Stimulated activated CD8-positive, alpha-beta memory T cell treated with anti-CD3 and anti-CD28 coated beads, Interleukin-15, amount 100 ng/mL, for 24 hours (primary cell): ENCODE measurements at places on chromosomes 13 and 19.

DNA sequence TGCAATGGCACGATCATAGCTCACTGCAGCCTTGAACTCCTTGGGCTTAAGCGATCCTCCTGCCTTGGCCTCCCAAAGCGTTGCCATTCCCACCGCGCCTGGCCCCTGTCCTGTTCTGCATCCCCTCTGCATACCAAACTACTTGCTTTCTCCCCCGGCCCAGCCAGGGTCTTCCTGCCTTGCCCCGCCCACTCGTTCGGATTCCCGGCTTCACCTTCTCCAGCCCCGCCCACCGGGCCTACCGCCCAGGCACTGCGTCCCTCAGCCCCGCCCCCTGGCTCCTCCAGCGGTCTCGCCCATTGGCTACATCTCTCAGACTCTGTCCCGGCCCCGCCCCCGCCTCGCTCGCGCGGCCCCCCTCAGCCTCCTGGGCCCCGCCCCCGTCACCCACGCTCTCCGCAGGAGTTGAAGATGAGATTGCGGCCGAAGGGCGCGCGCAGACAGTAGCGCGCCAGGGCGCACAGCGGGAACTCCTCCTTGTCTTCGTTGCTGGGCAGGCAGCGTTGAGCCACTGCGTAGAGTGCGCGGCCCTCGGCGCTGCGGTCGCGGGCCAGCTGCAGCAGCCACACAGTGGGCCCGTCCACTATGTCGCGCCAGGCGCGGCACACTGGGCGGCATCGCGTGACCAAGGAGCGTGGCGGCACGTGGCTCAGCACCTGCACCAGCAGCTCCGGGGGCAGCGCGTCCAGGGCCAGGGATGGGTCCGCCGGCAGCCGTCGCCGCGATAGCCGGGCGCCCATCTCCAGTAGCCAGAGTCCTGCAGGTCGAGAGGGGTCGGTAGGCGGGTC lies 19.0 kb downstream of the MRPS12 start:
- peak; percentile 64 for DNase-seq

GRCh38 chr13:84050536-84050935 lies 168.3 kb upstream of the SLITRK1 start:
- no peak for DNase-seq

- no peak for DNase-seq
Measured at GRCh38 chr19:17831419-17831888, 10.1 kb upstream of the INSL3 start.

DNA sequence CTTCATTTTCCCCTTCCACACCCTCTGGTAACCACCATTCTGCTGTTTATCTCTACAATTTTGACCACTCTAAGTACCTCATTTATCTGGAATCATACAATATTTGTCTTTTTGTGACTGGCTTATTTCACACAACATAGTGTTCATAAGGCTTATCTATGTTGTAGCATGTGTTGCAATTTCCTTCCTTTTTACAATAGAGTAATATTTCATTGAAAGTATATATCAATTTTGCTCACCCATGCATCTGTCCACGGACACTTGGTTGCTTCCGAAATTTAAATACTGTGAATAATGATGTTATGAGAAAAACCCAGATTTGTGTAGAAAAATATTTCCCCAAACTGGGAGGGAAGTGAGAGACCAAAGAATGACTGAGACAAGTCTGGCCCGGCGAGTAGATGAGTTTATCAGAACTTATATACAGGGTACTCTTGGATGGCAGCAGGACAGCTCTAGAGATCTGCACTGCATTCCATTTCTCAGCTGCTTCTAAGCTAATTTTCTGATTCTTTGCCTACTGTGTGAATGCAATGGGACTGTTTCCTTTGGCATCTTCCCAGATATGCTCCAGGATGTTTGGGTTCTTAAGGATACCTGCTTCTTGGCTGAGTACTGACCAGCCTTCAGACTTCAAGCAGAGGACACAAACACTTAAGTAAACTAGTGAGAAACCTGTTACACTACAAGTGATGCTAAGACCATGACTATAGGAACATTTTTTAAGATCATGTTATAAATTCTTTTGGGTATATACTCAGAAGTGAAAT lies 834.0 kb upstream of the PCDH9 start:
- DNase-seq = no peak

GRCh38 chr19:3536429-3537100 lies 2.4 kb upstream of the TEKTIP1 start:
- no peak for DNase-seq

DNA sequence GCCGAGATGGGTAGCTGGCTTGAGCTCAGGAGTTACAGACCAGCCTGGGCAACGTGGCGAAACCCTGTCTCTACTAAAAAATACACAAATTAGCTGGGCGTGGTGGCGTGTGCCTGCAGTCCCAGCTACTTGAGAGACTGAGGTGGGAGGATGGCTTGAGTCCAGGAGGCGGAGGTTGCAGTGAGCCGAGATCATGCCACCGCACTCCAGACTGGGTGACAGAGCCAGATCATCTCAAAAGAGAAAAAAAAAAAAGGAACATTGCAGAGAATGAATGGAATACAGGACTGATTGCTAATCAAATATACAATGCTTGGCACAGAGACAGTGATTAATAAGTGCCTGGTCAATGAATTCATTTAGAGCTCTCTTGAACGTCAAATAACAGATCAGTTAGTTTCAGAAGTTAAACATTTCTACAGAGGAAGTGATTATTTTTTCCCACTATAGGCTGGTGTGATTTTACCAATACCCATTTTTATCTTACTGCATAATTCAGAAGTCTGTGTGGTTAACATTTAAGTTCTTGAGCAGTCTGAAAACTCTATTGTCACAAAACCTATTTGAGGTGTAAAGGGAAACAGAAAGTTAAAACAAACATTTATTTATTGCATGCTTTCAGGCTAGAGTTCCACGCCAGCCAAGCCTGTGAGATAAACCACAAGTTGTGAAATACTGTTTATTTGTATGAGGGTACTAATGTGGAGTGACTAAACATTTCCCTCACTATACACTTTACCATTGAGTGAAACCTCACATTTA lies 7.7 kb upstream of the TBC1D4 start:
- no peak for DNase-seq

DNA sequence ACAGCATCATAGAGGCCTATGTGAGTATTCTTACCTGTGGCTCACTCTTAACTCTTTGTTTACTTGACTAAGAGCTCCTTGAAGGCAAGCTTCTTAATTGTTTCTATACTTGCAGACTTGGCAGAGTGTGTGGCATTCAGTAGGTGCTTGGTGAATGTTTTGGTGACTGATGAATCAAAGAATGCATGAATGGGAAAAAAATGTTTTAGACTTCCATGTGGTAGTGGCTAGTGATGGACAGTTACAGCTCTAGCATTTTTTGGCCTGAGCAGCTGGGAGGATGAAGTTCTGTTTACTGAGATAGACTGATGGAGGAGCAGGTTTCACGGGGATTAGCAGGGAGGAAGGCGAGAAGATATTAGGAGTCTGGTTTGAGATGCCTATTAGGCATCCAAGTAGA lies 13.6 kb downstream of the HAS1 start:
- DNase-seq = no peak

GRCh38 chr19:51091895-51092873 lies 9.5 kb upstream of the KLK14 start:
- DNase-seq = no peak

- DNase-seq = no peak
Measured at GRCh38 chr13:68078874-68079273, 848.7 kb upstream of the PCDH9 start.

GRCh38 chr19:9709305-9709704 lies 34.4 kb upstream of the ZNF562 start:
- DNase-seq = no peak

DNA sequence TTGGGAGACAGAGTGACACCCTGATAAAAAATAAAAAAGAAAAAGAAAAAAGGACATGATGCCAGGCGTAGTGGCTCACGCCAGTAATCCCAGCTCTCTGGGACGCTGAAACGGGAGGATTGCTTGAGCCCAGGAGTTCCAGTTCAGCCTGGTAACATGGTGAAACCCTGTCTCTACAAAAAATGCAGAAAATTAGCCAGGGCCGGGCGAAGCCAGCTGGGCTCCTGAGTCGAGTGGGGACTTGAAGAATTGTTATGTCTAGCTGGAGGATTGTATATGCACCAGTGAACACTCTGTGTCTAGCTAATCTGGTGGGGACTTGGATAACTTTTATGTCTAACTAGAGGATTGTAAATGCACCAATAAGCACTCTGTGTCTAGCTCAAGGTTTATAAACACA lies 32.3 kb downstream of the TMPRSS9 start:
- DNase-seq = no peak

DNA sequence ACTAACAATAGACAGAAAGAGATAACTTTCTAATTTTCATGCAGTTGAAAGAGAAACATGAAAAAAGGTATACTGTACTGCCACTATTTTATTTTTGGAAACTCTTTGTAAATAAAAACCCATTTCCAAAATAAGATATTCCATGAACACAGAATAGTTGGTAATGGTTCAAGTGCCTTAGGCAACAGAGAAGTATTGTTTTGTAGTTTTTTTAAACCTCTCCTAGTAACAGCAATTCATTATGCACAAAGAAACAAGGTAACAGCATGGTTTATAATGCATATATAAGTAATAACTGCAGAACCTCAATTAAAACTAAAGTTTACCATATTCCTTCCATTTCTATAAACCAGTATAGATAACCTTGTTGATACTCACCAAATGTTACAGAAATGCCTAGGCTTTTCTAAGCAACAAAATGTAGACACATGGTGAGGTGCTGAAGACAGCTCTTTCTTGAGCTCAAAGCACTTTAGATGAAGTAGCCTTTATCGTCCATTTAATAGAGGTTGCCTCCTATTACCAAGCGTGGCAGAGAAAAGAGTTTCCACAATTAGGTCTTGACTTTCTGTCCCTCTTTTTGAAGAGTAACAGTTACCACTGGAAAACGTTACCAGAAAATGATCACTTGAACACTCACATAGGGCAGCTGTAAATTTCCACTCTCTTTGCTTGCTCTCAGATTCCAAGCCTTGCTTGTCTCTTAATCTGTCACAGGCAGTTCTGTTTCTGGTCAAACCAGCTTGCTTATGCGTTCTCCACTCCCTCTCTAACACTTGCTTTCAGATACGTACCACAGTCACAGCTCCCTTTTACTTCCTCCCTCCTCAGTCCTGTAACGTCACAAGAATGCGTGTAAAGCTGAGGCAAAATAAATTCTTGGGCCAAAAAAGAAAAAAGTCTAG lies 42.9 kb downstream of the CAB39L start:
- DNase-seq = no peak

- DNase-seq = no peak
Measured at GRCh38 chr13:99059498-99060075, 81.7 kb upstream of the DOCK9 start.

DNA sequence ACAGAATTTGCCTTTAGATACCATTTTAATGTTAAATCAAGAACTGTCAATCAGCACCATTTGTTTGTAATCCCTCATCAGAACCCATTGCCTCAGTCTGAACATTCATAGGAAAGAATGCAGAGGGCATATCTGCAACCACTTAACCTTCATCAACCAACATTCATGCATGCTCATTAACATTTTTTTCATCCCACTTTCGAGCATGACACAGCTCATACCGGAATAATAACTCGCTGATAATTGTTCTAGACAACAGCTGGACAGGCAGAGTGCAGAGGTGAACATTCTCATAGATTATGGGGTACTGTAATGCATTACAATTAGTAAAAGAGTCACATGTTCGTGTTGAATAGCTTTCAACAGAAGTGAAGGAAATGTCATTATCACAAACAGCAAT lies 216.8 kb downstream of the DIAPH3 start:
- no peak for DNase-seq
